ENCODE measurements at places on chromosomes 6 and 20.
A peak's percentile ranks its signal among the peaks of the same experiment; 100 is the strongest.

DNA sequence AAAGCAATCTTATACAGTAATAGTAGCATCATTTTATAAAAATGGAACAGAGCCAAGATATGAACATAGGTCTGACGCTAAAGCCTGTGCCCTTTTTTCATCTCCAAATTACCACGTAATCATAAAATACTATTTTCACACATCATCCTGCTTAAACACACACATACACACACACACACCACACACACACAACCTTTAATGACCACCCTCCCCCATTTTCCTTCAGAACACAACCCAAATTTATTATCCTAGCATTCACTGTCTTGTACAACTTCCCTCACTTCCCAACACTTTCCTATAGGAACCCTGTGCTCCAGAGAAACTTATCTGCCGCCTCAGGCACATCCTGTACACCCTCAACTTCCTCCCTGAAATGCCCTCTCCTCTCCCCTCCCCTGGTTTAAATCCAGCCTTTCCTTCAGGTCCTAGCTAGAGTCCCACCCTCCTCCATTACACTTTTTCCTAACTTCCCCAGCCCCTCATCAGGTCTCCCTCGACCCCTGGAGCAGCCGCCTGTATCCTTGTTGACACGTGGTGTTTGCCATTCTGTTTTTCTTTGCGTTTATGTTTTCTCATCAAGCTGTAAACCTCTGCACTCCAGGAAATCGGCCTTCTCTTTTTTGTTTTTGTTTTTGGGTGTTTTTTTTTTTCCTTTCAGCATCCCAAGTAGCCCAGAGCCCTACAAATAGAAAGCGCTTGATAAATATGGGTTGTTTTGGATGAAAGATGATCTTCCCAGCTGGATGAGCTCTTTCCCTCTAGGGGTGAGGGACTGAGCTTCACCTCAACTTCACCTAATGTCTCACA is 968 bp upstream of the MMP24 start:
- DNase-seq = no peak

GRCh38 chr20:35273449-35274171 is 4.3 kb downstream of the MMP24OS start:
- DNase-seq = no peak

GRCh38 chr6:144597511-144597910 is 312.4 kb downstream of the UTRN start:
- no peak for DNase-seq

- DNase-seq = no peak
Observed at GRCh38 chr6:92810913-92811312, 608.4 kb downstream of the EPHA7 start.

GRCh38 chr20:12372557-12372956 is 454.9 kb downstream of the BTBD3 start:
- DNase-seq = no peak

DNA sequence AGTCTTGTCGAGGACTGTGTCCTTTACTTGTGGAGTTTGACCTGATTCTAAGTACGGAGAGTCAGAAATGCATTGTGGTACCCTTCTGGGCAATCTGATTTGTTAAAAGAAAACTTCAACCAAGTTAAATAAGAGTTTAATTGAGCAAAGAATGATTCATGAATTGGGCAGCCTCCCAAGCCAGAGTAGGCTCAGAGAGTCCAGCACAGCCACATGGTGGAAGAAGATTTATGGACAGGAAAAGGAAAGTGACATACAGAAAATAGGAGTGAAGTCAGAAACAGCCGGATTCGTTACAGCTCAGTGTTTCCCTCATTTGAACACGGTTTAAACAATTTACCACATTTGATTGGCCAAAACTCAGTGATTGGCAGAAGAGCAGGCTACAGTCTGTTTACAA is 329.2 kb downstream of the DHX35 start:
- no peak for DNase-seq

GRCh38 chr6:116969211-116969863 is 92.3 kb downstream of the RFX6 start:
- DNase-seq = no peak

DNA sequence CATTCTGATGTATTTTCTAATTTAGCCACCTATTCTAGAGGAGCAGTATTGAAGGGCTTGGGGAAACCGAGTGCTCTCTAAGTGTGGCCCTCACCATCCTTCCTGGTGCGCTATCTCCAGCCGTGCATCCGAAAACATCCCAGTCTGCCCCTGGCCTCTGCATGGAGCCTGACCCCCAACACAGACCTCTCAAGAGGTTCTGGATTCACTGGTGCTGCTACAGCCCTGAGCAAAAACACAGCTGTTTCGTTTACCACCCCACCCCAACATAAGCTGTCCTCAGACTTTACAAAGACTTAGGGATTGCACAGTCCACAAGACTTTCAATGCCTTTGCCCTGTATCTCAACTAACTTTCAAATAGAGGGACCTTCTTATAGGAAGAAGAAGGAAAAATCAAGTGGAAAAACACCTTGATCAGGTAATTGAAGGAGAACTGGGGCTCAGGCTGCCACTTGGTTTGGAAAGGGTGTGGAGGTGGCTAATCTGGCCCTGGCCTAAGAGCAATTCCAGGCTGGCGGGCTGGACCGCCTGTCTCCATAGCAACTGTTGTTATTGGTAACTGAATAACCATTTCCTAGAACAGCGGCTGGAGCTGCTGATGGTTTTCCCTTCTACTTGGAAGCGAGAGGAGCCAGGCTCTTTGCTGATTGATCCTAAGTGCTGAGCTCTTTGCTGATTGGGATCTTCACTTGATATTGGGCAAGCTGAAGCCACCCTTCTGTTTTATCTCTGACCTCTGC is 90.2 kb upstream of the TOX2 start:
- no peak for DNase-seq

DNA sequence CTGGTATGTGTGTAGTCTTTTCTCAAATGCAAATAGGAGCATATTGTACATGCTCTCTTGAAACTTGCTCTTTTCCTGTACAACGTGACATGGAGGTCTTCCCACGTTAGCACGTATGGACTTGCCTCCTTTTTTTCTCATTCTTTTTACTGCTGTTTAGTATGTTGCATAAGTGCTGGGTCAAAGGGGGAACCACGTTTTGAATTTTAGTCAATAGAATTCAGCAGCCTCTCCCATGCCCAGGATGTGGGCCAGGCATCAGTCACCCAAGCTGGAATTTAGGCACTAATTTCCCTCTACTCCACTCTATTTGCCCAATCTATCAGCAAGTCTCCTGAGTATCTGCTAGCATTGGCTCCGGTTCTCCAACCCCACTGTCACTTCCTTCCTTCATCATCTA is 41.5 kb upstream of the RNF24 start:
- DNase-seq = no peak

GRCh38 chr6:135195041-135195440 is 13.9 kb downstream of the MYB start:
- no peak for DNase-seq

- DNase-seq = no peak
Observed at GRCh38 chr6:149935668-149936067, 6.1 kb upstream of the ULBP2 start.

DNA sequence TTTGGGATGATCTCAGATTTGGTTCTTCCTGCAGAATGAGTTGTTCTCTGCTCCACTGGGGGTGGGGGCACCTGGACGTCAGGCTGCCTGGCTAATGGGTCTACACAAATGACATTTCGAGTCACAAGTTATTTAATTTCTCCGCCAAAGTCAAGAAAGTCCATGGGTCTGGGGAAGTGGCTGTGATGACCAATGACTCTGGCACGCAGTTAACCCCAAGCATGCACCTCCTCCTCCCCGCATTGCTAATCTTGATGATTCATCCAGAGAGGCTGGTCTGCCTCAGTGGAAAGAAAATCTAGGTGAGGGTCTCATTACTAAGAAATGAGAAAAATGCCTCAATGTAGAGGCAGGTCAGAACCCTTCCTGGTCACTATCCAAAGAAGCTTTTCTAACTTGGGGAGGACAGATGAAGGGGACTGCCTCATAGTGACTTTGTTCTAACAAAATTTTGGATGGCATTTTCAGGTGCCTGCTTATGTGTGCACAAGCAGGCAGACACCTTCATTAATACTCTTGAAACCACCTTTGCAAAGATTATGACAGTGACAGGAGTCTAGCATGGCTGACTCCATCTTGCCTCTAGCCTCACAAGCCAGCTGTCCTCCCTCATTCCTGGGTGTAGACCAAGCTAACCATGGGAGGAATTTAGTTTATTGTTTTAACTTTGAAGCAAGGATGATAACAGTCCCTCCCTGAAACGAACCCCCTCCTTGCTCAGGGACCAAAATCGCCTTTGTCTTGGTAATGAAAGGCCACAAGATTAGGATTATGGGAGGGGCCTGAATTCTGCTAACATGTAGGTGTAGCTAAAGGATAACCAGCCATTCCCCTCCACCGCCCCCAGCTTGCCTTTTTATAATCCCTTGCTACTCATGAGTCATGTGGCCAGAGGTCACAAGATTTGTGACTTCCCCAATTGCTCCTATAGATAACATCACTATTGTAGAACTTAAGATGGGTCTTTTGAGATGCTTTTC is 98.6 kb upstream of the MRPS10 start:
- no peak for DNase-seq

GRCh38 chr6:154605882-154606370 is 95.4 kb upstream of the CNKSR3 start:
- no peak for DNase-seq

- DNase-seq = no peak
Observed at GRCh38 chr6:72031471-72031870, 145.1 kb downstream of the RIMS1 start.

- peak; percentile 78 for DNase-seq
Observed at GRCh38 chr6:79869600-79870084, 77.7 kb downstream of the ELOVL4 start.

DNA sequence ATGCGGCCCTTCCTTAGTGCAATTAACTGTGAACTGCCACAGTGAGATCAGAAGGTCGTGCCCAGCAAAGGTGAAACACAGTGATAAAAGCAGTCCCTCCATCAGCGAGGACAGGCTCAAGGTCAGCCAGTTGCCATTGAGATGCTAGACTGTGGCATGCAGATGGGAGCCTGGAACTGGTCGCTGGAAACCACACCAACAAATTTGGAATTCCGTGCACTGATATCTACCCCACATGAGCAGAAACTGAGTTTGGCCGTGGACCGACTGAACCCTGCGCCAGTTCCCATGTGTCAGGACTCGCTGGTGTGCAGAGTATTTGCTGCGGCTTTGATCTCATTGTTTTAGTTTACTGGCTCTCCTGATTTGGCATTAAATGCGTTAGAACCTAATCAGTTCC is 125.6 kb upstream of the QKI start:
- DNase-seq = no peak
